Stimulated activated CD4-positive, alpha-beta T cell treated with anti-CD3 and anti-CD28 coated beads, TNF-alpha, amount 100 ng/mL, for 4 hours (primary cell): ENCODE measurements at places on chromosomes 11 and 22.
A peak's percentile ranks its signal among the peaks of the same experiment; 100 is the strongest.

DNA sequence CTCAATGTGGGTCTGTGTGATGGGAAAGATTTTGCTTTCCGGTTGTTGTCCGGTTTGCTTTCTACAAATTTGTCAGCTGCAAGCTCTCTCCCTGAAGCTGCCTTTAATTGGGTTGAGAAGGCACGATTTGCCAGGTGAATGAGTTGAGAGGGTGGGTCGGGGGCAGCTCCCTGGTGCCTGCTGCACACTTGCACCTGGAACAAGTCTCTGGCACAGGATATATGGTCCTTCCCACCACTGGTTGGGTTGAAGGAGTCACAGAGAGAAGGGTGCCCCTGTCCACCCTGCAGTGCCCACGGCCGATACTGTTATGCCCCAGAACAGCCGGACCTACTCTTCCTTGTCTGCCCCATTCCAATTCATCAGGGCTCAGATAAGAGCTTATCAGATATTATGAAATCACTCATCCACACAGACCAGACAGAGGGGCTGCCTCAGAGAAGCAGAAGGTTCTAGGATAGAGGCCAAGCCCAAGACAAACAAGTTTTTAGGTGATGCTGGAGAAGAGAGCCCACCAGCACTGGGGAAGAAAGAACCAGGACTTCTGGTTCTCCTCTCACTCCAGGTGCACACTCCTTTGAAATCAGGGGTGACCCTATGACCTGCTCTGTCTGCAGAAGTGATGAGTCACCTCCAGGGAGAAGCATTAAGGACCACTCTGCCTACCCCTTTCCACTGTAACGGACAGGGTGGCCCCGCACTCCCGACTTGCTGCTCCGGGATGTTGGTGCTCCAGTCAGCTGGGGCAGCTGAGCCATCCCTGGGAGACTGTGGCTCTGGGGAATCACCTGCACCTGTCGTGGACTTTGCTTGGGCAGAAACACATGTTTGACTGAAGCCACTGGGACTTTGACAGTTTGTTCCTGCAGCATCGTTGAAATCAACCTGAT is 45.3 kb downstream of the RTL6 start:
- DNase-seq = no peak

DNA sequence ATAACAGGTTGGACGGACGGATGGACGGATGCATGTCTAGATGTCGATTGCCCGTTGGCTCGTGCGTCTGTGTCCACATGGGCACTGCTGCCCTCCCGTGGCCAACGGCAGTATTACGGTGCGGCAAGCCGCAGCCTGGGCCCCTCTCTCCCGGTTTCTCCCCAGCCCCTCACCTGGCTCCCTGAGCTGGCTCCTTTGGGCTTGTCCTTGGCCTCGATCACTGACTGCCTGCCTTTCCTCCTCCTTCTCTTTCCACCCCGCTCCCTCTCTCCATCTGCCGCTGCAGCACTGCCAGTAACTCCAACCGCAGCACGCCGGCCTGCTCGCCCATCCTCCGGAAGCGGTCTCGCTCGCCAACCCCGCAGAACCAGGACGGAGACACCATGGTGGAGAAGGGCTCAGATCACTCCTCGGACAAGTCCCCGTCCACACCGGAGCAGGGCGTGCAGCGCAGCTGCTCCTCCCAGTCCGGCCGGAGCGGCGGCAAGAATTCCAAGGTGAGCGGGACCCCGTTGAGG is 77.3 kb downstream of the SCN3B start:
- DNase-seq = peak; percentile 53

- no peak for DNase-seq
Observed at GRCh38 chr11:45400591-45400990, 114.5 kb upstream of the SYT13 start.

GRCh38 chr11:96127596-96127959 is 203.7 kb upstream of the MTMR2 start:
- no peak for DNase-seq

DNA sequence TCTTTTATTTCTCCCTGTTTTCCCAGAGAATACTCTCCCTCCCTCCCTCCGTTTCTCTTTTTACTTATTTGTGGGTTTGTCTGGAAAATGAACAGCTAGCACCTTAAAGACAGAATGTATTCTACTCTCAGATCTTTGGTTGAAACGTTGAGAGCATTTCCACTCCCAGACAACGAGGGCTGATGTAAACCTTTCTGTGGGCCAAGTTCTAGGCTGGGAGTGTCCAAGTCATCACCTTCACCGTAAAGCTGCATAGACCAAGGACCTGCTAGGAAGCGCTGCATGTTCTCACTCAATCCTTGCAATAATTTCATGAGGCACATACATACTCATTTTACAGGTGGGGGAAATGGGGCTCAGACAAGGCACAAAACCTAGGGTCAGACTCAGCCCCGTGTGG is 32.4 kb downstream of the MYH9 start:
- no peak for DNase-seq

- no peak for DNase-seq
Observed at GRCh38 chr22:43897751-43898261, 6.0 kb upstream of the PNPLA5 start.
